CD4-positive, alpha-beta T cell treated with Interleukin-4 for 4 hours (primary cell): ENCODE measurements at places on chromosomes 3 and 15.

- no peak for DNase-seq
These were observed 25.9 kb downstream of the PTPN23 start for GRCh38 chr3:47406762-47407149.

GRCh38 chr3:141108039-141108438 lies 56.9 kb downstream of the SPSB4 start:
- DNase-seq = no peak

GRCh38 chr3:63349583-63350573 lies 71.8 kb downstream of the SYNPR start:
- peak; percentile 8 for DNase-seq

DNA sequence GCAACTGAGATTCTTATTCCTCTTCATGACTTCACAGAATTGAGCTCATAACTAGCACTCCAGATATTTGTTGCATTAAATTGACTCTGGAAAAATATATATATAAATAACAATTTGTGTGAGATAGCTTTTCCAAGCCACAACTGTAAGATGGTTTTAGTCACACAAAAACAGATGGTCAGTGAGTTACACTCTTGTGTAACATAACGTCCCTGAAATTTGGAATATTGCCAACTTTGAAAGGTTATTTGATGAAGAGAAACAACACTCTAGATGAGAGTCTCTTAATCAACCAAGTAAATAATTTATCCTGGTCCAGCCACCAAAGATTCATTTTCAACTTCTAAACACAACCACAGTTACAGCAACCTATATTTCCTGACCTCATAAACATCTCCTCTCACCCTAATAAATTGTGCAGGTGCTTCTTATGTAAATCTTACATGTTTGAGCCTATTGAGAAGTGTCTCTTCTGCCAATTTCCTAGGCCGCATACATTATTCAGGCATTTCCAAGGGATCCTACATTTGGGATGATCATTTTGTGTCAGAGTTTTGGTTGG lies 84.9 kb upstream of the ACP3 start:
- no peak for DNase-seq

- no peak for DNase-seq
These were observed 4.9 kb upstream of the ZNF662 start for GRCh38 chr3:42901073-42901415.

- DNase-seq = no peak
These were observed 149.7 kb upstream of the SUCLG2 start for GRCh38 chr3:67804089-67804488.

DNA sequence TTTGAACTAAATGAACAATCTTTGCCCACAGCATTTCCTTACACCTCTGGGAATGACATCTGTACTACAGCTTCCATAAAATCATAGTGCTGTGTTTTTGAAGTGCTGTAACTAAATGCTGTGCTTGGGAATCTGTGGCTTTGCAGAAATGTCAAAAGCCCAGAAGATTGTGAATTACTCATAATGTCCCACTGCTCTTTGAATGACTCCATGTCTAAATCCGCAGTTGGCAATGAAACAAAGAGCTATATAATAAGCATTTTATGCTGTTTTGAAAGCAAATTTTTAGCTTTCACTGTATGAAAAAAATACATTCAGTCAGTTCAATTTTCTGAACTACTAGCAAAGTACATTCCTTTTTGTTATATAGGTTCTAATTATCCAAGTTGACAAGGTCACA lies 88.6 kb upstream of the ADAMTS17 start:
- DNase-seq = no peak

DNA sequence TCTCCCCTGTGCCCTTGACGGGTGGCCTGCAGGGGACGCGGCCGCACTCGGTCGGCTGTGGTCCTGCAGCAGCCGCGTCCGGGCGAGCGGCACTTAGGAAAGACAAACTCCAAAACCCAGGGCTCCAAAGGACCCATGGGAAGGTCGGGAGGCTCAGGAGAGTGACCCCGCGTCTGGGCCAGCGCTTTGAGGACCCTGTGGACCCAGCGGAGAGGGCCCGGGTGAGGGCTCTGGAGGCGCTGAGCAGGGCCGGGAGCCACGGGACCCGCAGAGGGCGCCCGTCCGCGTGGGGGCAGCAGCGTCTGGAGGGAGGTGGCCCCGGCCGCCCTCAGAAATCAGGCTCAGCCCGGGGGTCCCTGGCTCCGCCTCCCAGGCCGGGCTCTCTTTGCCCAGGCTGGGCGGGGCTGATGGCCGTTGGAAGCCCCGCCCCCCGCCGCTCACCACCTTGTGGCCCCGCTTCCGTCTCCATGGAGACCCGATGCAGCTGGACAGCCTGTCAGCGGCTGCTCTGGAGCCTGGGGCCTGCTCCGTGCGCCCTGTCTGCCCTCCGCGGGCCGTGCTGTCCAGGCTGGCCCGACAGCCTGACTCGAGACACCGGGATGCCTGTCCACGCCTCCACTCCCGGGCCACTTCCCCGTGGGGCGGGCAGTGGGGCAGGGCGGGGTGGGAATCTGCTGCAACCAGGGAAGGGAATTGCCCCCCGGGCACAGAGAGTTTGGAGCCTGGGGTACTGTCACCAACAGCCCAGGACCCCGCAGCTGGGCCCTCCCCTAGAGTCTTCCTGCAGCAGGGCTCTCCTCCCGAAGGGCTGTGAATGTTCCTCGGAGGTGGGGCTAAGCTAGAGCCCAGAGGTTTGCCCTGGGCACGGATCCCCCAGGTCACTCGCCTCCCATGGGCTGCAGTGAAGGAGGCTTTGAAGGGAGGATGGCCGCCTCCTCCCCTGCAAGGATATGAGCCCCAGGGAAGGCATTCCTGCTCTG lies 34.8 kb upstream of the RPL32 start:
- DNase-seq = no peak

- DNase-seq = no peak
These were observed 143.1 kb downstream of the DIPK2A start for GRCh38 chr3:144114767-144115166.

- no peak for DNase-seq
These were observed 129.9 kb downstream of the ROBO2 start for GRCh38 chr3:77169823-77170222.

GRCh38 chr3:116337229-116337628 lies 108.1 kb downstream of the LSAMP start:
- no peak for DNase-seq

GRCh38 chr3:61080737-61081445 lies 170.4 kb downstream of the FHIT start:
- no peak for DNase-seq
